H1 (cell line): ENCODE measurements at places on chromosomes 5 and 9.

- DNase-seq: no peak
Measured at GRCh38 chr9:35487081-35487480, 2.8 kb upstream of the RUSC2 start.

DNA sequence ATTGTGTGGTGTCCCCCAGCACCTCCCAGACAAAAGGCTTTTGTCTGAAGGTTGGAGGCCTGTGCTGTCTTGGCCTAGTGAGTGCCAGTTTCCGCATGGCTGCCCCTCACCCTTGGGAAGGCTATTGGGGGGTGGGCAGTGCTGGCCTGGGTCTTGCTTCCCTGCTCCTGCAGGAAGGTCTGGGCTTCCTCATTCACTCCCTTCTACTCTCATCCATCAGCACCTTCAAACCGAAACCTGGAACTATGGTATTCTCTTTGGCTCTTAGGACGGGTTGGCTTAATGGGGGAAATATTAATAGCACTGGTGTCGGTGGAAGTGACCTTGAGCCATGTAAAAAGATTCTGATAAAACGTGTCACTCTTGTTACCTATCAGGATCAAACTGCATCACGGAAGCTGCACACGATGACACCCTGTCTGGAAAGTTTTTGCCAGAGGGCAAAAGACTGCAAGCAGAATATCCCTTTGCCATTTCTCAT lies 34.0 kb upstream of the GLRX start:
- no peak for DNase-seq

GRCh38 chr5:67578011-67578410 lies 381.4 kb upstream of the CD180 start:
- no peak for DNase-seq

- no peak for DNase-seq
Measured at GRCh38 chr9:135910216-135910615, 2.9 kb upstream of the CAMSAP1 start.

GRCh38 chr5:162288647-162289296 lies 221.2 kb downstream of the GABRG2 start:
- DNase-seq: no peak

DNA sequence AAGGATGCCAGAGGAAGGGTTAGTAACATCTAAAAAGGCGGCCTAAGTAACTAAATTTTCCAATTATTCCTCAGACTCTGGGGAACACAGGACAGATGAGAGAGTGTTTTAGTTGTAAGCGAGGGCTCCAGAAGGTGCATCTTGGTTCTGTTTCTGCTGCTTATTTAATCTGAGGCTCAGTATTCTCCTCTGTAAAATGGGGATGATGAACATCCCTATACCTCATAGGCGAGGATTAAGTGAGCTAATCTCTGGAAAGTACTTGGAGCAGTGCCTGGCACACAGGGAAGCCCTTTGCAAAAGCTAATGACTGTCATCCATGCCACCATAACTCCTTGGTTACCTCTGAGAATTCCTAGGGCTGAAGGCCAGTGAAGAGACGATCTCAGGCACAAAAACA lies 59.0 kb downstream of the SHB start:
- no peak for DNase-seq

DNA sequence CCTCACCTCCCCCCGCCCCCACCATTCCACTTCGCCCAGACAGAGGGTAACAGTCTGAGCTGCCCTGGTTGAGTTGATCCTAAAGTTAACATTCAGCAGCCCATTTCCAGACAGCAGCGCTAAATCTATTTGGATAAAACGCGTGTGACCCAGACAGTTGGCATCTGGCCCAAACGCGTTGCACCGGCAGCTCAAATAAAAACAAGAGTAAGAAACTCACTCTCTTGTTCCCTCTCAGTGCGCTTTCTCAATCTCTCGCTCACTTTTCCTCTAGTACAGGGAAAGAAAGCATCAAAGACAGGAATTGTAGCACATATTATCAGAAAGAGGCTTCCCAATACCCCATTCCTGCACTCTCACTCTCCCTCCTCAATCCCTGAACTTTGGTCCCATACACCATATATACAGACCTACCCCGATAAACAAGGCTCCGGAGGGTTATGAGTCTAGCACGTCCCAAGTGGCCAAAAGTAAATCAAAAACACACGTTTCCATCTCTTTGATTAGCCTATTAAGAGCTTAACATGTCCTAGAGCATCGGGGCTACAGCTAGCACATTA lies 1.3 kb downstream of the ADAMTS6 start:
- DNase-seq: no peak

DNA sequence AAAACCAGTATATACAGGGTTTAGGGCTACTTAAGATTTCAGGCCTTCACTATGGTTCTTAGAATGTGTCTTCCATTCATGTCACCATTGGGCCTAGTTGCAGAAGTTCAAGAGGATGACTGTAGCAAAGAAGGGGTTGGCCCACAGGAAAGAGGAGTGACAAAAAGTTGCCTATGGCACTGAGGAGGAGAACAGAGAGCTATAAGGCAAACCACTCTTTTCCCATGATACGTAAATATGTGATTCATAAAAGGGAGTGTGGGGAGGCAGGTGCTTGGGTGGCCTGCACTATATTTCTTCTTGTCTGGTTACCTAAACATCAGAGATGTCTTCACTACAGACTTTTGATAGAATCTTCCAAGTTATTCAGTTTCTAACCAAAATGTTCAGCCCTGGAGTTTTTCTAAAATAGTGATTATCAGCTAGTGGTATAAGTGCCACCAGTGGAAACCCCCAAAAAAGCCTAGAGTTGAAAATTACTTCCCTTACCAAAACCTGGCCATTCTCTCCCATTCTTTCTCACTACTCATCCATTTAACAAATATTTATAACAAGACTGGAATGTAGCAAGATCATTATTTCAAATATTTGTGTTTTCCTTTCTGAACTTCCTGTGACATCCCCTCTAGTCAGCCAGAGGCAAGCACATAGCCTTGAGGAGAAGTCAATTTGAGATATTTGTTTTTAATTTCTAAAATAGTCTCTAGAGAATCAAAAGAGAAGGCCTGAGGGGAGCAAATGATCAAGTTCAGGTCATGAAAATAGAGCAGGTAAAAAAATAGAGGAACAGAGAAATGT lies 367.4 kb downstream of the EFNA5 start:
- DNase-seq: no peak

- DNase-seq: no peak
Measured at GRCh38 chr9:131963072-131964030, 116.3 kb downstream of the MED27 start.

DNA sequence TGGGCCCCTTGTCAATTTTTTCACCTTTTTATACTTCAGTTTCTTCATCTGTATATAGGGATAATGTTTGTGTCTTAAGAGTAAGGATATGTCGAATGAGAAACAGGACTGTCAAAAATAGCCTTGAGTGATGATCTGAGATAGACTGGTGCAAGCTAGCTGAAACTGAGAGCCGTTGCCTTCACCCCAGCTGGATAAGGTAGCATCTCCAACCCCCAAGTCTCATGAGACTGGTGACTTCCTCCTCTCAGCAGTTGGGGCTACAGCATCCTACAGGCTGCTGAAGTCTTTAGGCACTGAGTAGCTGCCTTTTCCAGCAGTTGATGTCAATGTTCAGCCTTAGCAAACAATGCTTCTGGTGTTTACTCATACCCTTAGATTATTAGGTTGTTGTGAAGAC lies 330.2 kb downstream of the OSTF1 start:
- no peak for DNase-seq

- DNase-seq: no peak
Measured at GRCh38 chr5:112485934-112486355, 66.9 kb upstream of the EPB41L4A start.

GRCh38 chr9:6894135-6894534 lies 136.4 kb downstream of the KDM4C start:
- DNase-seq: no peak

- no peak for DNase-seq
Measured at GRCh38 chr5:128681764-128682592, 143.9 kb upstream of the FBN2 start.

GRCh38 chr5:29079771-29080170 lies 2041.4 kb upstream of the CDH9 start:
- DNase-seq: peak; percentile 39

DNA sequence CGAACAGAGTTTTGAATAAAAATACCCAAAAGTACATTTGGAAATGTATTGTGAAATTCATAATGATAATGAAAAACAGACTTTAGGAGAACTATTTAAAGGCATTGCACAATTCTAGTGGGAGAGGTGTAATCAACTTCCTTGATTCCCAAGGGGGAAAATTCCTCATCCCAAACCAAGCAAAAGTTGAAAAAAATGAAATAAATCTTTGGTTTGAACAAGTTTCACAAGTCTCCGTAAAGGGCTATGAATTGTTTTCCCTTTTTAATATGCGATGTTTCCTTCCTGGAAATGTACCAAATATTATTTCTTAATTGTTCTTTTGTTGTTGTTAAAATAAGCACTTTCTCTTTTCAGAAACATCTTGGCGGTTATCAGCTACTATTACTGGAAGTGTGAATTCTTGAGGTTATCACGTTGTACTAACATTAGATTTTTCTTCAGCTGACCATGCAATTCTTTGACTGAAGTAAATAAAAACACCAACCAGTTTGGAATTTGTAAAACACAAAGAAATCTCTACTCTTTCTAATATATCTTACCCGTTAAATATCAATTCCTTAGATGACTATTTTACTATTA lies 59.3 kb downstream of the SVEP1 start:
- DNase-seq: no peak

GRCh38 chr9:129105857-129106694 lies 4.5 kb downstream of the CRAT start:
- no peak for DNase-seq

DNA sequence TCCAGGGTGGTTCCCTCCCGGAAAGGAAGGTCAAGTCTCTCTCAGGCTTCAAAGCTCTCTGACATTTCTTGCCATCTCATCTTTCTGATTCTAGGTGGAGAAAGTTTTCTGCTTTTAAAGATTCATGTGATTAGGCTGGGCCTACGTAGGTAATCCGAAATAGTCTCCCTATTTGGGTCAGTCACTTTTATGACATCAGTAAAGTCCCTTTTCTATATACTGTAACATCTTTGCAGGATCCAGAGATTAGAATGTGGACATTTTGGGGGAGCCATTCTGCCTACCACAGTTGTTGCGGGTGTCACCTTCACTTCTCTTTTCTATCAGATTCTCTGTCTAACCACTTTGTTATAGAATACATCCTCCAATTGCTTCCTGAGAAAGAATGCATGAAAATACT lies 1.9 kb upstream of the RNF180 start:
- no peak for DNase-seq

- no peak for DNase-seq
Measured at GRCh38 chr9:135039266-135039870, 48.1 kb upstream of the OLFM1 start.

DNA sequence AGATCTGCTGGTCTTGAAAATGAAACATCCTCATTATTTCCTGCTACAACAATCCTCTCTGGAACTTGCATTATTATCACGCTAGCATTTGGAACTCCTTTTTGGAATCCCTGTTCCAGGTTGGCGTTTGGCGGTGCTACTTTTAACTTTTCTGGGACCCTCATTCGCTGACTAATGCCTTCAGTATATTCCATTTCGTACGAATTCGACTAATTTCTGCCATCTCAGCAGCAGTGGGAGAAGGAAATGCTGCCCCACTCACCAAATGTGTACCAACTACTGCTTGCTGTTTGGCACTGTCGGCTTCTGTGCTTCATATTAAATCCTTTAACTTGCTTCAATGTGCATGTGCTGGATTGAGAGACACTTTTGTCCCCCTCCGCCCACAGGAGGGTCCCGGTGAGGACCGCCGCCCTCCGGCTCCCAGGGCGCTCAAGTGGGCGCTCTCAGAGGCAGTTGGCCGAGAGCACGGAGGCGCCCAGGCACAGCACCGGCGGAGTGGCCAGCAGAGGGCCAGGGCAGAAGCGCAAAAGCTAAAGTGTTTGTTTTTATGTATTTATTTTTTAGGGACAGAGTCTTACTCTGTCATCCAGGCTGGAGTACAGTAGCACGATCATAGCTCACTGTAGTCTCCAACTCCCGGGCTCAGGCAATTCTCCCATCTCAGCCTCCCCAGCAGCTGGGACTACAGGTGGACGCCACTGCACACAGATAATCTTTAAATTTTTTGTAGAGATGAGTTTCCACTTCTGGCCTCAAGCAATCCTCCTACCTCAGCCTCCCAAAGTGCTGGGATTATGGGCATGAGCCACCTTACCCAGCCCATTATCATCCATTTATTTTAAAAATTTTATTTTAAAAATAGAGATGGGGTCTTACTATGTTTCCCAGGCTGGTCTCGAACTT lies 11.9 kb downstream of the PDE6A start:
- no peak for DNase-seq

DNA sequence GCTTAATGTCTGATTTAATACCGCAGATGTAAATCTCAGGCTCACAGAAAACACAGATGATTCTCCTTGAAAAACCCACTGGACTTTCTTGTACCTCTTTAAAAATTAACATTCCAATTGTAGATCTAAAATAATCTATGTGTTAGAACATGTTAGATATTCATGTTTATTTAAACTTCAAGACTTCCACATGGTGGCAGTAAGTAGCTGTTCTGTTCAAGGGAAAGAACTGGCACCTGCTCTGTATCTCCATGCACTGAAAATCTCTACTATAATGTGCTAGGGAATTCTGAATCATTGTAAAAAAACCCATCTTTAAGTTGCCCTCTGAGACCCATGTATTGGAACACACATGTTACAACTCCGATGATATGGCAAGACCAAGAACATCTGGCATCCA lies 366.9 kb downstream of the DMRTA1 start:
- no peak for DNase-seq
